Inflammatory macrophage treated with lipopolysaccharide for 1 hour (primary cell): ENCODE measurements at places on chromosomes 2 and 18.

GRCh38 chr2:143426296-143426695 lies 297.1 kb downstream of the ARHGAP15 start:
- DNase-seq, result no peak

- DNase-seq, result peak; percentile 65
These were observed 19.4 kb downstream of the KRCC1 start for GRCh38 chr2:88036182-88036581.

- no peak for DNase-seq
These were observed 210.3 kb downstream of the CLIP4 start for GRCh38 chr2:29325544-29325943.

- no peak for DNase-seq
These were observed 142.2 kb downstream of the BCL11A start for GRCh38 chr2:60411295-60411694.

DNA sequence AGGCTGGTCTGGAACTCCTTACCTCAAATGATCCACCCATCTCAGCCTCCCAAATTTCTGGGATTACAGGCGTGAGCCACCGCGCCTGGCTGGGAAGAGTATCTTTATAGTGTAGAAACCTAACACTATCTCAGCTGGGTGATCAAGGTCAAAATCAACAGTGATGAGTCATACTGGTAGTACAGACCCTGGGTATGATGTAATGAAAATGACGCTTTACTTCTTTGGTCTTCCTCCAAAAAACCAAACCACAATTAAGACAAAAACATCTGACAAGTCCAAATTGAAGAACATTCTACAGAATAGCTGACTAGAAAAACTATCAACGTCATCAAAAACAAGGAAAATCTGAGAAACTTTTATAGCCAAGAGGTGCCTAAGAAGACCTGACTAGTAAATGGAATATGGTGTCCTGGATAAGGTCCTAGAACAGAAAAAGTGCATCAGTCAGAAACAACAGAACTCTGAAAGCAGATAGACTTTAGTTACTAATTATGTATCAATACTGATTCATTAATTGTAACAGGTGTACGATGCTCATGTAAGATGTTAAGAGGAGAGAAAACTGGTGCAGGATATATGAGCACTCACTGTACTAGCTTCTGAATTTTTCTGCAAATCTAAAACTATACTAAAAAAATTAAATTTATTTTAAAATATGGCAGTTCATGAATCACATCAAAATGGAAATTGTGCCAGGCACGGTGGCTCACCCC lies 25.4 kb downstream of the PDCL3 start:
- DNase-seq, result peak; percentile 56

DNA sequence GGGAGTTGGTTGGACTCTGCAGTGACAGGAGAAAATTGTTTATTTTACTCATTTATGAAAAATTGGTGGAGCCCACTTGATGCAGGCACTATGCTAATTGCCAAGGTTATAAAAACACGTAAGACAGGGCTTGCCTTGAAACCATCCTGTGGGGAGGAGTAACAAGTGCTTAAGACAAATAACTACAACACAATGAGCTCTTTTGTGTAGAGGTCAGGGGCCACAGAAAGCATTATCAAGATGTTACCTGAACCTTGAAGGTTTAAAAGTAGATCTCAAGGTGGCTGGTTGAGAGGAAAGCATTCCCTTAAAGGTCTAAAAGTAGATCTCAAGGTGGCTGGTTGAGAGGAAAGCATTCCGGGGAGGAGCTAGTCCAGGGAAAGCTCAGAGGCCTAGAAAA lies 381.8 kb upstream of the POU3F3 start:
- DNase-seq, result no peak

GRCh38 chr18:23982155-23983079 lies 32.1 kb upstream of the TTC39C start:
- DNase-seq, result no peak

- no peak for DNase-seq
These were observed 50.7 kb upstream of the APCDD1 start for GRCh38 chr18:10403708-10404107.

DNA sequence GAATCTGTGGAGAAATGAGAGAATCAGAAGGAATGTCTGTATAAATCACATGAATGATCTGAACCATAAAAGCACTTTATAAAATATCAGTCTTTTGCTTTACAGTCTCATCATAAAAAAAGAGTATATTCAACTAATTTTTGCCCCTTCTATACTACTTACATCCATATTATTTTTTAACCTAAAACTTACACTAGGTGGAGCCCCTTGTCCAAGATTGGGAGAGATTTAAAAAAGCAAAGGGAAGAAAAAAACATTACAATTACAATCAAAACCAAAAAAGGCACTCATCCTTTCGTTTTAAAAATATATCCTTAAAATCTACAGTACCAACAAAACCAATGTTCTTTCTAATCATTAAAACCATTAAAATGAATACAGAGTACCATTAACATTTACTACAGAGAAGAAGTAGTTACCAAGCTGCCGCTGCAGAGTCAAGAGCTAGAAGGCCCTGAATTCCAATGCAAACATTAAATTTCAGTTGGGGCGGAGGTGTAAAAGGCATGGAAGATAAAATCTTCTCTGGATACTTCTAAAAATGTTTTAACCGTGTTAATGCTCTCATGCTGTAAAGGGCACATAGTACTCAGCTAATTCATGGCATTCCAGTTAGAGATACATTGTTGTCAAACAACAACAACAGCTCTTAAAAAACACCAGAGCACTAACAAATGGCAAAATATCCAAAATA lies 56.7 kb upstream of the EPB41L3 start:
- DNase-seq, result peak; percentile 48

DNA sequence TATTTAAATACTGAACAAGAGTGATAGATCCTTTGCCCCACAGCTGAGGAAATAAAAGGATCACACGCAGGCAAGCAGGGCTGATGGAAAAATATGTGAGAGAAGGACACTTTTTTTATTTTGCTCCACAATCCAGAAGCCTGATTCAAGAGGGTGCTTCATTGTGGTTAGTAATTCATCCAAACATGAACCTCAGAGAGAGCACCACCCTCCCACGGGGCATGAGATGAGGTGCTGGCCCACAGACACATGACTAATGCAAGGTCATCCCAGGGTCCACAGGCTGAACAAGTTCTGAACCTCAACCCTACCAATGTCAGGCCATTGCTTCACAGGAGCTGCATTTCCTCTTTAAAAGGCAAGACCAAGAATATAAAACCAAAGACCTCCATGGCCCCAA lies 239.6 kb downstream of the MREG start:
- DNase-seq, result peak; percentile 83

DNA sequence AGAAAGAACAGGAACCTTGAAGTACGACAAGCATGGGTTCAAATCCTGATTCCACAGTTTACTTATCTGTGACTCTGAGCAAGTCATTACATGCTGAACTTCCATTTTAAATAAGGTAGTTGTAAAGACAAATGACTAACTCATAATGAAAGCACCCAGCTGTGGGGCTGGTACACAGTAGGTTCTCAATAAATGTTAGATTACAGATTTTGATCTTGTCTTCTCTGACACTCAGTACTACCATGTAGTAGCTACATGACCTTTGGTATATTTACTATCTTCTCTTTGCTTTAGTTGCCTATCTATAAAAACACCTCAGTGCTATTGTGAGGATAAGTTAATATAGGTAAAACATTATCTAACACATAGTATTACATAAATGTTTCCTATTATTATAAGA lies 3.2 kb downstream of the TRAK2 start:
- DNase-seq, result no peak

GRCh38 chr2:221844212-221845020 lies 272.3 kb upstream of the EPHA4 start:
- DNase-seq, result no peak

- no peak for DNase-seq
These were observed 76.4 kb downstream of the ASB1 start for GRCh38 chr2:238502956-238503791.

GRCh38 chr2:75894170-75894569 lies 183.5 kb upstream of the GCFC2 start:
- no peak for DNase-seq

GRCh38 chr2:69191634-69192033 lies 178.7 kb downstream of the ANTXR1 start:
- no peak for DNase-seq

GRCh38 chr2:239267288-239267951 lies 133.4 kb downstream of the HDAC4 start:
- DNase-seq, result peak; percentile 87

GRCh38 chr2:68769586-68770270 lies 35.1 kb downstream of the ARHGAP25 start:
- DNase-seq, result no peak

- DNase-seq, result no peak
These were observed 92.5 kb downstream of the PTPN4 start for GRCh38 chr2:119852214-119852613.

- DNase-seq, result no peak
These were observed 286.0 kb downstream of the SUCLG1 start for GRCh38 chr2:84173041-84173440.

- DNase-seq, result no peak
These were observed 34.9 kb upstream of the GPC1 start for GRCh38 chr2:240400371-240401161.

DNA sequence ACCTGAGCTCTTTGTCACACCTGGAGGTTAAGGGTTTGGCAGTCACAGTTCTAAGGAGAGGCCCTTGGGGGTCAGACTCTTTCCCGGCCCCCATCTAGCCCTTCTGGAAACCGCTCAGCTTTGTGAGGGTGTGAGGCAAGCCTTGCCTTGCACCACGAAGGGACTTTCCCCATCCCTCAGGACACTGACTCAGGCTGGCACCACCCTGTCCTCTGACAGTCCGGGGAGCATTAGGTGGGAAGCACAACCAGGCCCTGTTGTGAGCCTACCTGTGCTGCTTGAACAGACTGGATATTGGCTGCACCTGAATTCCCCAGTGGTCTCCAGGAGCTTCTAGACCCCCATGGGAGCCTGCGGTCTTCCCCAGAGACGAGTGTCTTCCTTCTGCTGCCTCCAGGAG lies 47.0 kb upstream of the GBX2 start:
- DNase-seq, result no peak

DNA sequence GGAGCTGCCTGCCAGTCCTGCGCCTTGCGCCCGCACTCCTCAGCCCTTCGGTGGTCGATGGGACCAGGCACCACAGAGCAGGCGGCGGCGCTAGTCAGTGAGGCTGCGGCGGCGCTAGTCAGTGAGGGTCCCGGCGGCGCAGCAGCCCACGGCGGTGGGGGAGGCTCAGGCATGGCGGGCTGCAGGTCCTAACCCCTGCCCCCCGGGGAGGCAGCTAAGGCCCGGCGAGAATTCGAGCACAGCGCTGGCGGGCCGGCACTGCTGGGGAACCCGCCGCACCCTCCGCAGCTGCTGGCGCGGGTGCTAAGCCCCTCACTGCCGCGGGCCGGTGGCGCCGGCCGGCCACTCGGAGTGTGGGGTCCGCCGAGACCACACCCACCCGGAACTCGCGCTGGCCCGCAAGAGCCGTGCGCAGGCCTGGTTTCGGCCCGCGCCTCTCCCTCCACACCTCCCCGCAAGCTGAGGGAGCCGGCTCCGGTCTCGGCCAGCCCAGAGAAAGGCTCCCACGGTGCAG lies 867.4 kb downstream of the DSC3 start:
- no peak for DNase-seq

DNA sequence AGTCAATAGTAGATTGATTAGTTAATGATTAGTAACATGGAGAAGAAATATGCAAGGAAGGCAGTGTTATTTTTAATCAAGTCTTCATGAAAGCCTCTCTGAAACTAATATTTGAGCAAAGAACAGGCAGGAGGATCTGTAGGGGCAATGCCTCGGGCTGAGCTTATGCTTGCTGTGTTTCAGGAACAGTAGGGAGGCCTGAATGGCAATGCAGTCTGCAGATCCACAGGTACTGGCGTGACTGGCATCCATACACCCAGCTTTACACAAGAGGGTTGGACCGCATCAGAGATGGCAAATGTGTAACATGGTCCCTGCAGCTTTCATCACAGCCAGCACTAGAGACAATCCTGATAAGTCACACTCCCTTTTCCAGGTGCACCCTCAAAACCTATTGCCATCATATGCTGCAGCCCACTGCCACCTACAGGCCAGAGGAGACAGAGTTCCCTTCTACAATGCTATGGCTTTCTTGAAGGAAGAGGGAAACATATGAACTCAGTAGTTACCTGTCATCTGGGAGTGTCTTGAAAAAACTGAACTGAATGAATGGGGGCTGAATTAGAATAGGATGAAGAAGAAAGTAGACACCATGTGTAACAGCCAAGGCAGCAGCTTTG lies 582.4 kb upstream of the RAB6C start:
- DNase-seq, result no peak

- DNase-seq, result no peak
These were observed 74.2 kb downstream of the CDK15 start for GRCh38 chr2:201880579-201880978.

- no peak for DNase-seq
These were observed 86.7 kb downstream of the DDX1 start for GRCh38 chr2:15678346-15678745.

DNA sequence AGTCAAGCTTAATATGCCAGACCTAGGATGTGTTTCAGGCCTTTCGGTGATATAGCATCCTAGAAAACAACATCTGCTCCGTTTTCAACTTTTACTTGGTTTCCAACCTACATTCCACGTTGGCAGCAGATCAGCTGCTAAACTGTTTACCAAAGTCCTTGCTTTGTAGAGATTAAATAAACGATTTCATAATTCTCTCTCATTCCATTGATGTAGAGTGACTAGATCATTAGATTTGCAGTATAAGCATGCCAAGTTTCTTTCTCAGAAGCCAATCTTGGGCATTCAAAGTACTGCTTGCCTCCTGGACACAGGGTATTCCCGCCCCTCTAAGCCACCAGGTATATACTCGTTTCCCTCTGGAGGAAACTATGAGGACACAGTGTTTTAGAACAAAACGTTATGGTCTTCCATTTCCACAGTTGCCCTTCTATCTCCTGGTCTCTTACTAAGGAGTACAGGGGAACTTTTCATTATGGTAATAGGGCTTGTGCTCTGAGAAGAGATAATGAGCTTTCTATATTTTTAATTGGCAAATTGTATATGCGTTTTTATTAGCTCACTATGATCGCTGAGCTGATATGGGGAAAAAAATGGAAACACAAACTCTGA lies 10.5 kb upstream of the INSIG2 start:
- DNase-seq, result no peak

GRCh38 chr2:7014174-7014640 lies 97.0 kb downstream of the RNF144A start:
- peak; percentile 37 for DNase-seq

- DNase-seq, result no peak
These were observed 16.9 kb downstream of the LGALSL start for GRCh38 chr2:64470766-64471295.
